ENCODE measurements at places on chromosomes 5 and 9. TPM values are rescaled to one million over a fixed set of nuclear protein-coding genes. Genes with fewer than 3 reads are reported as not detected.

The NR4A3 gene
- total RNA-seq: 42.2 TPM

The IL33 gene
- 61.1 TPM for total RNA-seq

The SPACA9 gene
- total RNA-seq: 9.3 TPM

The SMARCA2 gene
- 198 TPM for total RNA-seq

The DNM1 gene
- 52.7 TPM for total RNA-seq

The TICAM2 gene
- 5.9 TPM for total RNA-seq

The SLC36A3 gene
- total RNA-seq: not detected

The TAF11L10 gene
- total RNA-seq: not detected

The ADAMTSL2 gene
- 22.3 TPM for total RNA-seq

The EDIL3 gene
- total RNA-seq: 29.4 TPM

The AFAP1L1 gene
- 54.8 TPM for total RNA-seq

The IL13 gene
- total RNA-seq: not detected

The NIPAL4 gene
- total RNA-seq: 0.36 TPM

The SLC6A18 gene
- total RNA-seq: not detected

The TMEM252 gene
- not detected for total RNA-seq

All from sciatic nerve (tissue), 2 donors.